ENCODE measurements at places on chromosomes 6 and 20.

DNA sequence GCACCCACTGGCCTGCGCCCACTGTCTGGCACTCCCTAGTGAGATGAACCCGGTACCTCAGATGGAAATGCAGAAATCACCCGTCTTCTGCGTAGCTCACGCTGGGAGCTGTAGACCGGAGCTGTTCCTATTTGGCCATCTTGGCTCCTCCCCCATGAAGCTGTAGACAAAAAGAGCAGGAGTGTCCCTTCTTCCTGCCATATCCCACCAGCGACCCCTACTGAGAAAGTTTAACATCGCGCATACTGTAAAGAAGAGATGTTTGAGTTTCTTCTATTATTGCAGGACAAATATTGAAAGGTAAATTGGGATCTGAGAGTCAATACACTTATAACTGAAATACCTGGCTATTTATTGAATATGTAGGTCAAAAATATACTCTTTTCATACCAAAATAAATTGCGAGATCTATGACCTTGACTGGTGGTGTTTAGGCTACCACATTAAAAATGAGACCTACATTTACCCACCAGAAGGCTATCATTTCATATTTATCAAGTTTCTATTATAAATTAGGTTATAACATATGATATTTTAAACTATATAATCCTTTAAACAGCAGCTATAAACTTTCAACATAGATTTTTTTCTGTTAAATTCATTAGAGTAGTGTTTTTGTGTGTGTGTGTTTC is 586.3 kb downstream of the HTR1B start:
- DNase-seq = no peak

- no peak for DNase-seq
Observed at GRCh38 chr20:33826270-33826897, 15.2 kb downstream of the CHMP4B start.

DNA sequence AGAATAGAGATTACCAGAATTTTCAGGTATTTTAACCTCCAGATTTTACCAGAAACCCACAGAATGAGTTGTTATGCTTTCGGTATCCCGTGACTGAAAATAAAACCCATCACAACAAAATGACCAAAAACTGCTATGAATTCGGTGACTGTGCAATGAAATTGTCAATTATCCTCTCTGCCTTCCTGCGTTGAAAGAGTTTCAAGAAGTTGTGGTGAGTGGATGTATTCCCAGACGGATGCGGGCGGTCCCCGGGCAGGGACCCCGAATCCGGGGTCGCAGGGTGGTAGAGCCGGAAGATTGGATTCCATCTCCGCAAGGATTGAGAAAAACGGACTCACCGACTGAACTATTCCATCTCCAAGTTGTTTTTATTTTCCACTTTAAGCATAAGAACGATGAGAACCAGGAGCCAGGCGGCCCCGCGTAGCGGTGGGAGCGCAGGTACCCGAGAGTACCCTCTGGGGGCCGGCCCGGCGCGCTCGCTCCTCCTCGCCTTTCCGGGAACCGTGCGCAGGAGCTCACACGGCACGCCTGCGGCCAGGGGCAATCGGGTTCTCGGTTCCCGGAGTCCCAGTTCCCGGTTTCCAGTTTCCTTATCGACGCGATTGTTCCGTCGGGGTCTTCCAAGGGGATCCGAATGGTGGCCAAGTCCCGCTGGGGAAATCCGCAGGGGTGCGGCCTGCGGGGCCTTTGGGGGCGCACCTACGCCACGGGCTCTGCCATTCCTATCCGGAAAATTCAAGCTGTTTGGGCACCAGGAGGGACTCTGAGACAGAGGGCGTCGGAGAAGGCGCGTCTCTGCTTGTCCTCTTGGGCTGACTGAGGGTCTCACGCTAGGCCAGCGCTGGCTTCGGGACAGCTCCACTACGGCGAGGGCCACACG is 104.9 kb upstream of the PRDM1 start:
- no peak for DNase-seq

DNA sequence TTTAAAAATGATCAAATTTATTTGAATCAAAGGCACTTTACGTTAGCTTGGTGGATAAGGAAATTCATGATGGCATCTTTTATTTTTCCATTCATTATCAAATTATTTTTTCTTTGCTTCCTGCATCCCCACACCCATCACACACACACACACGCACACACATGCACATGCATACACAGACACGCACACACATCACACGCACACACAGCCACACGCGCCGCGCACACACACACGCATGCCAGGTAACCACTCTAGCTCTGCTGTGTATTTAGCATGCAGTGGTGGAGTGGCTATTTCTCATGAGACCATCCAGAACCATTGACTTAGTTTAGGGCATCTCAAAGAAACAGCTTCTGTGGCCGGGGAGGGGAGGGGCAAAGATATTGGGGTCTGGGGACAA is 47.0 kb downstream of the GNAS start:
- no peak for DNase-seq

DNA sequence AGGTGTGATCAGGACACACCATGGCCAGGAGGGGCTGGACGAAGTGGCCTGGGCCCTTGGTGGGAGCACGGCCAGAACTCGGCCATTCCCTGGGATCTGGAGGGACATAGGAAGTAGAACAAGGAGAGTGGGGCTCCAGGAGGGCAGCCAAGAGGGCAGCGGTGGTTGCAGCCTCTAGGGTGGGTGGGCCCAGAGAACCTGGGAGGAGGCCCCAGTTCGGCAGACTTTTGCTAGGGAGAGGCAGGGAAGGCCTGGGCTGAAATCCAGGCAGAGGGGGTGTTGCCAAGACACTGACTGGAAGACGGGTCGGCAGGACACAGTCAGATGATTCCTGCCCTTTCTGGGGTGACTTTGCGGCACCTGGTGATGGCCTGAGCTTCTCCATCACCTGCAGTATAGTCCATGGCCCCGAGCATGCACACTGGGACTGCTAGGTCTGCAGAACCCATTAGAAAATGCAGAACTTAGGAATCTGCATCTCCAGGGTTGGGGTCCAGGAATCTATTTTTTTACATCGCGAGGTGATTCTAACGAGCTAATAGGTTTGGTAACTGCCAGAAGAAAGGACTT is 224.8 kb downstream of the SYNDIG1 start:
- DNase-seq = no peak

GRCh38 chr20:21623074-21623780 is 82.2 kb upstream of the PAX1 start:
- no peak for DNase-seq

GRCh38 chr6:40809627-40810026 is 222.5 kb upstream of the LRFN2 start:
- no peak for DNase-seq

- no peak for DNase-seq
Observed at GRCh38 chr6:99017150-99017549, 69.4 kb upstream of the FBXL4 start.

GRCh38 chr20:50528804-50529351 is 18.7 kb downstream of the PTPN1 start:
- DNase-seq = no peak

DNA sequence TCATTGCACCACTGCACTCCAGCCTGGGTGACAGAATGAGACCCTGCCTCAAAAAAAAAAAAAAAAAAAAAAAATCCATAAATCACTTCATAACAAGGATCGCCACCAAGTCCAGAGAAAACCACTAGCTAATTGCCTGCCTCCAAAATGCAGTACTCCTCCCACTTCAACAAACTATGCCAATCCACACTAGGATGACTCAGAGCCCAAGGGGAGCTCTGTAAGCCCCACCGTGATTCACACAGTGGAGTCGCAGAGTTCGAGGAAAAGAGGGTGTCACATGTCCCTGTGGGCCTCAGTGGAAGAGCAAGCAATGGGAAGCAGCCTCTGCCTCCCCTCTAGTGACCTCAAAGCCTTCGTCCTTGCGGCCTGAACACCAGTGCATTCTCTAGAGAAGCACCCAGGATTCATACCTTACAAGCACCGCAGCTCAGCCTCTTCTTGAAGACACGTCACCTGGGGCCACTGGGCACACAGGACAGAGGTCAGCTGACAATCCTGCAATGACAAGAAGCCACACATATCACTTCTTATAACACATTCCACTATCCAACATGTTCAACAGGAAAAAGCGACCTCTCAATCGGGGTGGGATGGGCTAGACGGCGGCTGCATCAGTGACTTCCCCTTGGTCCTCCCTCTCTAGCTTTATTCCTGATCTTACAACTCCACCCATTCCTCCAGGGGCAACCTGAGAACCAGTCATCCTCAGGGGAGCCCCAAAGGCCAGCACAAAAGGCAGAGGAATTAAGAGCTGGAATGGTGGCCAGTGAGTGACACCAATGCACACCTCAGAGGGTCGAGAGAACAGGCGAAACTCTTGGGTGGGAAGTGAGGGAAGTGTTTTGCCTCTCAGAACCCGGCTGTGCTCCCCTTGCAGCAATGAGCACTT is 8.9 kb downstream of the SNHG17 start:
- no peak for DNase-seq

GRCh38 chr6:159116343-159116742 is 52.9 kb upstream of the FNDC1 start:
- no peak for DNase-seq

DNA sequence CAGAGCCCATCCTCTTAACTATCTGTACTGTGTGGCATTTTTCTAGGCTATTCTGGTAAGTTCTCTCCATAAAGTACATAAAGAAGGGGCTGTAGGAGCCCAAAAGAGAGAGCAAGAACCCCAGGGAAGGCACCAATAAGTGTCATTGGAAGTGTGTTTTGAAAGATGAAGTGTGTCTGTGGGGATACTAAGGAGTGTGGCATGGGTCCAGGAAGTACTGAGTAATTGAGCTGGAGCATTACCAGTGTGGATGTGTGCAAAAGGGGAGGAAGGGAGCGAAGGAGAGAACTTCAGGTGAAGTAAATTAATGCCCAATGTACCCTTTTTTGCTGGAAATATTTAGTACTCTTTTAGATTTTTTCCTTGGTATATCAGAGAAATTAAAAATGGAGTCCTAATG is 63.9 kb downstream of the KCNS1 start:
- DNase-seq = no peak

- no peak for DNase-seq
Observed at GRCh38 chr6:65646544-65646943, 60.5 kb downstream of the EYS start.

DNA sequence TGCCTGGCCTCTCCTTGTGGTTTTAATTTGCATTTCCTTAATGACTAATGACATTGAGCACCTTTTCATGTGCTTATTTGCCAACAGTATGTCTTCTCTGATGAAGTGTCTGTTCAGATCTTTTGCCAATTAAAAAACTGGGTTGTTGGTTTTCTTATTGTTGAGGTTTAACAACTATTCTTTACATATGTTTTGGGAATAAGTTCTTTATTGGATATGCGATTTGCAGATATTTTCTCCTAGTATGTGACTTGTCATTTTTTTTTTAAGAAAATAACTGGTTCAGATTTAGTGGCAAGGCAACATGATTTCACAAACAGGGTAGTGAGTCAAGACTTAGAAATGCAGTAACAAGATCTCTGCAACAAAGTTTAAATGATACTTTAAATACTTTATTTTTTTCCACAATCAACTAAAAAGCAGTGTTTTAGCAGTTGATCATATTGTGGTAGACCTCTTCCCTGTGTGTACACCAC is 67.8 kb downstream of the TIAM2 start:
- no peak for DNase-seq

- DNase-seq = no peak
Observed at GRCh38 chr20:40970218-40970617, 58.4 kb upstream of the TOP1 start.

GRCh38 chr6:165861226-165861625 is 198.2 kb upstream of the PDE10A start:
- no peak for DNase-seq

GRCh38 chr6:104459543-104459942 is 400.2 kb downstream of the HACE1 start:
- no peak for DNase-seq

DNA sequence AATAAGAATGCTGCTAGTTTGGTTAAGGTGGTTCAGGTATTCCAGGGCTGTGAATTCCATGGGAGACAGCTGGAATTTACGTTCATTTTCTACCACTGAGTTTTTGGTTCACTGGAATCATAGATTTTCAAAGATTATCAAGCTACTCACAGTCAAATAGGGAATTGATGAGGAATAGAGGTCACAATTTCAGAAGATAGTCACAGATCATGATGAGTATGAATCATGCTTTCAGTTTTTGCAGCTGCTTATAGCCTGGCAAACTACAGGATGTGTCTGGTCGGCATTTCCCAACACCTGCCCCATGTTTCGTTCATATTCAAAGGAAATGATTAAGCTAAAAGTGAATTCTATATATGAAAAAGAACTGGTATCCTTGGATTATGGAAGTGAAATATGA is 58.7 kb downstream of the BCKDHB start:
- DNase-seq = no peak

DNA sequence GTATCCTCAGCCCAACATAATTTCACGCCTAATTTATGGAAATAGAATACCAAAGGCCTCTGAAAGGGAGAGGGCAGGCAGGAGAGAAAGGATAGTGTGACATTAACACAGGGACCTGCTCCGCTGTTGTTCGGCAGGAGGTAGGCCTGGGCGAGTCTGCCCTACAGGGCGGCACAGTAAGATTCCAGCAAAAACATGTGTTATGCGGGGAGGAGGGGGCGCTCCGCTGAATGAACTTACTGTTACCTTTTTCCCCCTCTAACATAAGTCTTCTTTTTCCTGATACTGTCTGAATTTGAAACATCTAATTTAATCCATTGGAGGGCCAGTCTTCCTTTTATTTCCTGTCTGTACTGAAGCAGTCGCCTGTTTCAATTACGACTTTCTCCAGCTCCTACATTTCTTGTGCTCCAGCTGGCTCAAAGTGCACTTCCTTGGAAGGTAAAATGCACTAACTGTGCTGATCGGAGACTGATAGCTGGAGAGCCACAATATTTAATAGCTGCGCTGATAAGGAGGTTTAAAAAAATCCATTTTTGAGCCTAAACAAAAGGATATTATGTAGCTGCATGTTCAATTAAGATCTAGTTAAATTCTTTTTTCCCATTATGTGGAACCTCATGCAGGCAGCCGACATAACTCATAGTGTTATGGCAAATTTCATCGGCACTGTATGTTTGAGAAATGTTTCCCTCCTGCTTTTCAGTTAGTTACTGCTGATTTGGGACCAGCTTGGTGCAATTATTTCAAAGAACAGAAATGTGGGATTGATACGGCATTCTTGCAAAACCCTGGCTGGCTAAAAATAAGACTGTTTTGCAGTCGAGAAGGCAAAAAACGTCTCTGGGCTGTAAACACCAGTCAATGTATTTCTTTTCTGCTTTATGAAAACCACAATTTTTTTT is 193.0 kb downstream of the FOXC1 start:
- DNase-seq = no peak
